ENCODE measurements at places on chromosomes 2 and 18.

DNA sequence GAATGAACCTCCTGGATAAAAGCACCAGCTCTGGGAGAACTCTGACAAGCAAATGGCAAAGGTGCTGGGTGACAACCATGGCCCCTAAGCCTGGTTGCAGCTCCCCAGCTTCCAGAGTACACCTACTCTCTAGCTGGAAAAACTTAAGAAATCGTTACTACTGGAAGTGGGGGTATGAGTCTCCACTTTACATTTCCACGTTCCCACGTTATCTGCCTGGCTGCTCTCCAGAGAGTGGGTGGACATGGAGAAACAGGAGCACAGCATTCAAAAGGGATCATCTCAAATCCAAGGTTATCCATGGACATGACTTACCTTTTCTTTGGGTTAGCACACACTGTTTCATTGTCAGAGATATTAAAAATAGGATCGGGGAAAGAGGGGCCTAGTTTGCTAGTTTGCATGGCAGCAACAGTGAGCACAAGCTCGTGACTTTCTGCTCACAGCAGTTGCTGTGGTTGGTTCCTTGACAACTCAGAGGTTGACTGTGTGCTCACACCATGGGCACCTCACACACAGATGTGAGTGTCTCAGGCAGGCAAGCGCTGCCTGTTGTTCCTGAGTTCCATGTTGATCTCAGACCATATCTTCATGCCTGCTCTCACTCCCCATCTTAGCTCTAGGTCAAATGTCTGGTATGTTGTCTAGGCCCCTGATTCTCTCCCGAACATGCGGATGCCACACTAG lies 32.5 kb downstream of the PTPN18 start:
- no peak for DNase-seq

DNA sequence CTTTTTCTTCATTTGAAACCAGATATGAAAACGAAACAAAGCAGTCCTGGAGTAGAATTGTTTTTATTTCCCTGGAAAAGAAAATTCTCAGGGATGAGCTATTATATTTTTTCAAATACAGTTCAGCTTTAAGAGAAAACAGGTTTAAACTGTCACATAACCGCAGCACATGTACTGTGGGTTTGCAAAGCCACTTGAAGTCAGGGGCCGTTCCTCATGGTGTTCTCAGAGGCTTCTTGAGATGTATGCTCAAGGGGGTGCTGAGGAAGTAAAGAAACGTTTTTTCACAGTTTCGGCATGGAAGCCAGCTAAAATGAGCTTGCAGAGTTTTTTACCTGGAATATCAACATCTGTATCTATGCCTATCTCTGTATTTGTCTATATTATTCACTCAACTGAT lies 225.3 kb downstream of the MC4R start:
- peak; percentile 4 for DNase-seq

- no peak for DNase-seq
These were observed 325.6 kb upstream of the EPHA4 start for GRCh38 chr2:221897718-221898117.

- DNase-seq: peak; percentile 68
These were observed 11.3 kb upstream of the KCNF1 start for GRCh38 chr2:10900216-10901109.

DNA sequence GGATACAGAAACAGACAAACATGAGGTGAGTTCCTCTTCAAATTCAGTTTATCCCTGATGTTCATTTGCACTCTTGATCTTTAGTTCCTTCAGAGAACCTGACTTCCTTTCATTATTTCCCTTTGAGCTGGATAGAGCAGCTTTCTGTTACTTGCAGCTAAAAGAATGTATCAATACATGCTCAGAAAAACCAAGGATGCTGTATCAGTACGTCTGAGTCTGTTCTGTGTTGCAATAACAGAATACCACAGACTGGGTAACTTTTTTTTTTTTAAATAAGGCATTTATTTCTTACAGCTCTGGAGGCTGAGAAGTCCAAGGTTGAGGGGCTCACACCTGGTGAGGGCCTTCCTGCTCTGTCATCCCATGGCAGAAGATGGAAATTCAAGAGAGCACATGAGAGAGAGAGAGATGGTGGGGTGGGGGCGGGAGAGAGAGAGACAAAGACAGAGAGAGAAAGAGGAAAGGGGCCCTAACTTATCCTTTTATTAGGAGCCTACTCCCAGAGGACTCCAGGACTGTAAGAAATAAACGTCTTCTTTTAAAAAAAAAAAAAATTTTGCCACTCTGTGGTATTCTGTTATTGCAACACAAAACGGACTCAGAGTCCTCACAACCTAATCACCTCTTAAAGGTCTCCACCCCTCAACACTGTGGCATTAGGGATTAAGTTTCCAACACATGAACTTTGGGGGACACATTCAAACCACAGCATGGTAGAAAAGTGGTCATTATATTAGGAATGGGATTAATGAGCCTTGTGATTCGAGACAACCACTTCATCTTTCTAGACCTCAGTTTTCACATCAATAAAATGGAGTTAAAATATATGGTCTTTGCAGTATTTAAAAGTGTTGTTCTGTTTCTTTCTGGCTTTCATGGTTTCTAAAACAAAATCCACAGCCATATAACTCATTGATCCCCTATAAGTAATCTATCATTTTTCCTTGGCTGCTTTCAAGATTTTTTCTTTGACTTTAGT lies 18.4 kb upstream of the SELENOI start:
- DNase-seq: no peak

- no peak for DNase-seq
These were observed 109.9 kb upstream of the ID2 start for GRCh38 chr2:8571792-8572499.

DNA sequence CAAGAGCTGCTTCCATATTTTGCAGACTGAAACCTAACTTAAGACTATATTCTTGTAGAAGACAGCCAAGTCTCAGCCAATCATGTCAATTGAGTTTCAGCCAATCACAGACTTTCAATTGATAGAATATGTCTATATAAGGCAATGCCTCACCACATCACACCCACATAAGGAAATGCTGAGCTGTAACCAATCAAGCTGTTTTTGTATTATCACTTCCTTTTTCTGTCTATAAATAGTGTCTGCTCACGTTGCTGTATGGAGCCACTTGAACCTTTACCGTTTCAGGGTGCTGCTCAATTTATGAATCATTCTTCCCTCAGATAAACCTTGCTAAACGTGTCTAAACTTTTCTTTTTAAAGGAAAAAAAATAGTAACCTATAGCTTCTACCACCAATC lies 1554.4 kb upstream of the LRRTM1 start:
- DNase-seq: no peak

DNA sequence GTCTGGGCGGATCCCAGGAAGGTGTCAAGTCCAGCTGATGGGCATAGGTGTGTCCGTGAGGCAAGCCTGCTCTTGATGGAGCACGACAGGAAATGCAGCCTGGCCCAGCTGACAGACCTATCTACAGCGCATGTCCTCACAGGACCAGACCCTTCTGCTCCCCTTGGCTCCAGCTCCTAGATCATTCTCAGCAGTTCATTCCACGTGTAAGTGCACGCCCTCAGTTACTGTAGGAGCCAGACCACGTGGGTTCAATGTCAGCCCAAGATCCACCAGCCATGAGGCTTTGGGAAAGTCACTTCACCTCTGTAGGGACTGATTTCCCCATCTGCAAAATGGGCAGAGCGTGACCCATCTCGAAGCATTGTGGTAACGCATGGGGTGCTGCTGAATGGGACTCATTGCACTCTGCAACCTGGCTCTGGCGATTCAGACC lies 47.8 kb downstream of the TMEM17 start:
- DNase-seq: no peak

GRCh38 chr2:109139002-109139401 lies 10.0 kb downstream of the SH3RF3 start:
- DNase-seq: no peak

DNA sequence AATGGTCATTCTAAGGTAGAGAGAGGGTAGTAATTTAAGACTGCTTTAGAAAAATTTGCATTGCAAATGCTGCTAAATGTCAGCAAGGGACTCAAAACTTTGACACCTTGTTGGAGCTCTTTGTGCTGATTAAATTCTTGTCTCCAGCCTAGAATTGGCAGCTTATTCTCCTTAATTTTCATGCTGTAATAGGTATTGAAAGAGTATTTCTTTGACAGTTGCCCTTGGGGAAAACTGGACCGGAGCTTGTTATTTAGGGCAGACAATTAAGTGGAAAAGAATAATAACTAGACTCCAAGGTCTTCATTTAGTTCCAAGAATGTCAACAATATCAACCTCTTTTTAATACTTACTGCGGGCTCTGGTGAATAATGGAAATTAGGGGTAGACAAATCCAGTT lies 264.0 kb downstream of the TPGS2 start:
- DNase-seq: no peak

GRCh38 chr2:170819680-170820664 lies 3.3 kb downstream of the GAD1 start:
- no peak for DNase-seq

GRCh38 chr2:48113767-48114166 lies 207.5 kb upstream of the FBXO11 start:
- no peak for DNase-seq

DNA sequence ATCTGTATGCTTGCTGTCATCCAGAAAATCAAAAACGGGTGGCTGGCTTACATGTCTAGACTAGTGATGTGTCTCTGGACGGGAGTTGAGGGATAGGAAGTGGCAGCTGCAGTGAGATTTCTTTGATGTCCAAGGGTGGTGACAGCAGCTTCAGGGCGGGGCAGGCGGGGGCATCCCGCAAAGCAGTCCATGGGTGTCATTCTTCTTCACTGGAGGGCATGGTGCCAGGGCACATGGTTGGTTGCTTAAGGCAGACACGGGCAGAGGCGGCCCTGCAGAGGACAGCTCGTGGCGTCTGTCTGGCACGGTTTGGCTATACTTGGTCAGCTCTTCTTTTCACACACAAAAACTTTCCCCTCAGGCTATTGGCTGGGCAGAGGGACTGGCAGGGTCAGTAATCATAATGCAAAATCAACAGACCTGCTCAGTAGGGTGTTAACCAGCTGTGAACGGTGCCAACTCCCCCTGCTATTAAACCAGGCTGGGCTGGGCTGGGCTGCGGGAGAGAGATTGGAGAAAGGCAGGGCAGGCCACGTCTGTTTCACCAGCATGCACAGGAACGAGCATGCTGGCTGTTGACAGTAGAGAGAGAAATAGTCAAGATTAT lies 63.7 kb downstream of the COL4A3 start:
- no peak for DNase-seq

DNA sequence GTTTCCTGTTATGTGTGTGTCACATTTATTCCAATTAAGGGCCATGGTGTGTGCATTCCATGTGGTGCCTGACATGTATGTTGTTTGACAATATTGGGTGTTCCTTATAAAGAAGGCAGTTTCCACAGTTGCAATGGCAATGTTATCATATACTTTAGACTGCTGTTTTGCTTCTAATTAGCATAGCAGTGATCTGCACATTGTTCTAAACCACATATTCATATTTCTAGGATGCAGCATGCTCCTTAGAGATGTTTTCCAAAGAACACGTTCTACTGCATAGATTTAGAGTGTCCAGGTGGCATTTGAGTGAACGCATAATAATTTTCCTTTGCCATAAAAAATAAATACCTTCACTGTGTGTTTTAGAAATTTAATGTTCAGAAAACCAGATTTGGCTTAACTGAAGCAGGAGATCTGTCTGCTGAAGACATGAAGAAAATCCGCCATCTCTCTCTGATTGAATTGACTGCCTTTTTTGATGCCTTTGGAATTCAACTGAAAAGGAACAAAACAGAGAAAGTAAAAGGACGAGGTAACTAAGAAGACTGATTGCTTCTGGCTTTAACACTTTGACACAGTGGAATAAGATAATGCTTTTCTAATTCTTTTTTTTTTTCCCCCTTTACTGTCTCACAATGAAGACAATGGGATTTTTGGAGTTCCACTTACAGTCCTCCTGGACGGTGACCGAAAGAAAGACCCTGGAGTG lies 143.7 kb downstream of the ARHGAP28 start:
- DNase-seq: no peak

DNA sequence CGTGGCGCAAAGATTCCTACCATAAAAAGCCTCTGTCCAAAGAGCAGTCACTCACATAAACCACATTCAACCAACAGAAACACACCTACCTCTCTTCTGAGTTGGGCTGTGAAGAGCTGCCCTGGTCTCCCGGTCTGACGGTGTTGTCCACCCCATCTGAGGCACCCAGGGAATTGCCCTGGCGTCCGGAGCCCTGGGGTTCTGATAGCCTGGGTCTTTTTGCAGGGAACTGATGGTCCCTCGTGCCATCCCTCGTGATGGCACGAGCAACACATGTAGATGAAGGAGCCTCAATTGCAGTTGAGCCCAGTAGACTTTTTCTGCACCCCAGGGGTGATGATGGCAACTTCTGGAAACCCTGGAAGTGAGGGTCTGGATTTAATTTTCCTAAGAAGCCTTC lies 13.8 kb downstream of the HJURP start:
- no peak for DNase-seq

- no peak for DNase-seq
These were observed 98.5 kb upstream of the HAAO start for GRCh38 chr2:42890791-42891355.

GRCh38 chr18:31574359-31574758 lies 17.3 kb upstream of the TTR start:
- DNase-seq: no peak

GRCh38 chr18:36419900-36420531 lies 122.5 kb downstream of the FHOD3 start:
- peak; percentile 79 for DNase-seq

GRCh38 chr2:168801961-168802858 lies at the start of gene NOSTRIN:
Gene NOSTRIN (plus strand): TSS chr2:168802637. CDS start chr2:168802647, 10 bp downstream.
- no peak for DNase-seq

DNA sequence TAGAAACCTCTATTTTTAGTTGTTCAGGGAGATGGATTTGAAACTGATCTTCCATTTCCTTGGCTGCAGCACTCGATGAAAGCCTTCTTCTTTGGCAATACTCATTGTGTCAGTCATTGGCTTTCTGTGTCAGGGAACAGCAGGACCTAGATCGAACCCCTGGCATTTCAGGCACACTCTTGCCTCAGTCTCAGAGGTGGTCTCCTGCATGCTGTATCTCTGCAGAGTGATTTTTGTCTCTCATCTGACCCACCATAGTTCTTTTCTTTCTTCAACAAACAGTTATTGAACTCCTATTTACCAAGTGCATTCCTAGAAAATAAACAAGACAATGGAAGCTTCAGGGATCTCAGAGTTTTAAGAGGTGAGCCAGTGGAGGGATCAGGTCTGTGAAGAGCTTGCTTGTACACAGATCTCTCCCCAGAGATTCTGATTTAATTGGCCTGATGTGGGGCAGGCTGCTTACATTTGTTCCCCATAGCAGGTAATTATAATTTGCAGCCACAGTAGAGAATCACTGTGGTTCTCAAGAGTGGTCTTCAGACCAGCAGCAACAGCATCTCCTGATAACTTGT lies 473.1 kb upstream of the TCF4 start:
- DNase-seq: no peak

DNA sequence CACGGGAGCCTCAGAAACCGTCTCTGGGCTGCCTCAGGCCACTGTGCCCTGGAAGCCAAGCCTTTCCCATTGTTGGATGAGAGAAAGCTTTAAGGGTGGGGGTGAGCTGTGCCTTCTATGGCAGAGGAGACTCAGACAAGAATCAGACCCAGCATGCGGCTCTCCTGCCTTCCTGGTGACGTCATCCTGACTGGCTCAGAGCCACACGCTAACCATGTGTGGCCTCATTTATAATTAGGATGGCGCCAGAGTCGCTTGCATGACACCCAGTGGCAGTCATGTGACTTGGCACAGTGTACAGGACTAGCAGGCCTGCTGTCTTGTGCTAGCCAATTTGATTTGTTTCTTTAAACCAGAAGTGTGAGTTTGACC lies 99.1 kb downstream of the SH3BP4 start:
- no peak for DNase-seq

GRCh38 chr2:124838406-124838805 lies 813.3 kb downstream of the CNTNAP5 start:
- DNase-seq: no peak

Data from GM12865 (cell line).